GF-D8 (cell line): ENCODE measurements at places on chromosomes 13 and 19.

- no peak for DNase-seq
Measured at GRCh38 chr13:74741732-74742131, 607.5 kb upstream of the KLF12 start.

DNA sequence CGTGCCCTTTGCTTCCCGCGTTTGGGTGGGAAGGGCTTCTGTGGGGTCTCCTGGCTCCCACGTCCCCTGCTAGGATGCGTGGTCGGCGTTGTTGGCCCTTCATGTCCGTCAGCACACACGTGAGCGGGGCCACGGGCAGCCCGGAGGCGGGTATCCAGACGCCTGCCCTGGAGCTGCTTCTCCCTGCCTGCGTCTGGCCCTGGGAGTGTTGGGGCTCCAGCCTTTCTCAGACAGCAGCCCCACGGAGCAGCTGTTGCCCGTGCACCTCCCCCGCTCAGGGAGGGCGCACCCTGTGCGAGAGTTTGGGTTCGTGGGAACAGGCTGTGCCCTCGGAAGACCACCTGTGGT, 14.5 kb downstream of the DAZAP1 start:
- DNase-seq = no peak

DNA sequence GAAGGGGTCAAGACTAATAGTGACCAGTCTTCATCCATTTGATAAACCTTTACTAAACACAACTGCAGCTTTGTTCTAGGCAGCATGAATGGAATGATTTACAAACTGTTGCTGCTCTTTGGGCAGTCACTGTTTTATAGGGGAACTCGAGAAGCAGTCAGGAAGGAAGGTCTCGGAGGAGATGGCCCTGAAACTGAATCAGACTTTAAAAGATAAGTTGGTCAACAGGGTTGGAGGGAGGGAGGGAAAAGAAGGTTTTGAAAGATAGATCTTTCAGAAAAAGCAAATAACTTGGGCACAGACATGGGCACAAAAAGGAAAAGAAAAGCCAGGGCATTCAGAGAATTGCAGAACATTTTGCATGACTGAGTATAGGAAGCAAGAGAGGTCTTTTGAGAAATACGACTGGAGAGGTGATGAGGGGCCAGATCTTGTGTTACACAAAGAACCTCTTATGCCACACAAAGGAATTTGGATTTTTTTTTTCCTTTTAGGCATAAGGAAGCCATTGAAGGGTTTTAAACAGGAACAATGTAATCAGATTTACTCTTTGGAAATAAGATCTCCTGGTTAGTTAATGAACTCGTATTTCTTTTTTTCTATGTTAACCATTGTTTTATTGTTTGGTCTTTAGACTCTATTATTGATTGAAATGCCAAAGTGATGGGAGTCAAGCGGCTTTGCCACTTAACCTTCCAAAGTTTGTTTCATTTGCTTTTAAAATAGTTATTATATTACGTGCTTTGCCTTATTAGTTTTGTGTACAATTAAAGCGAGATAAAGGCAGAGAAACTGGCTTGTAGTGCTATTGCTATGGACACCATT, 37.5 kb upstream of the SACS start:
- DNase-seq = no peak

DNA sequence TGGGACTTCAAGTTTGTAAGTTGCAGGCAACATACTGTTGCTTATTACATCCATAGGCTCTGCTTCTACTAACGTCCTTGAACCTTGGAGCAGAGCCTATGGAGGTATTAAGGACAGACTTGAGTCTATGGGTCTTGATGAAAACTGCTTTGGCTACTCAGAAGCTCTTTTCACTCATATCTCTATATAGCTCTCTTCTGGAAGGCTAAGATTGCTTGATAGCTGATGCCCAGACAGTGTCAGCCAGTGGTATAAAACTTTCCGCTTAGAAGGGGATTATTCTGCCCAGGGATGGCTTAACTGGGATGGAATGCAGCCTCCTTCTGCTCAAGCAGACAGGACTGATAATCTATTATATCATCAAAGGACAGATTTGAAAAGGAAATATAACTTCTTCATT, 25.6 kb upstream of the ESD start:
- DNase-seq = no peak

GRCh38 chr13:48315969-48316650, 12.6 kb downstream of the RB1 start:
- DNase-seq = no peak

- no peak for DNase-seq
Measured at GRCh38 chr13:47621931-47622330, 379.1 kb downstream of the SUCLA2 start.

DNA sequence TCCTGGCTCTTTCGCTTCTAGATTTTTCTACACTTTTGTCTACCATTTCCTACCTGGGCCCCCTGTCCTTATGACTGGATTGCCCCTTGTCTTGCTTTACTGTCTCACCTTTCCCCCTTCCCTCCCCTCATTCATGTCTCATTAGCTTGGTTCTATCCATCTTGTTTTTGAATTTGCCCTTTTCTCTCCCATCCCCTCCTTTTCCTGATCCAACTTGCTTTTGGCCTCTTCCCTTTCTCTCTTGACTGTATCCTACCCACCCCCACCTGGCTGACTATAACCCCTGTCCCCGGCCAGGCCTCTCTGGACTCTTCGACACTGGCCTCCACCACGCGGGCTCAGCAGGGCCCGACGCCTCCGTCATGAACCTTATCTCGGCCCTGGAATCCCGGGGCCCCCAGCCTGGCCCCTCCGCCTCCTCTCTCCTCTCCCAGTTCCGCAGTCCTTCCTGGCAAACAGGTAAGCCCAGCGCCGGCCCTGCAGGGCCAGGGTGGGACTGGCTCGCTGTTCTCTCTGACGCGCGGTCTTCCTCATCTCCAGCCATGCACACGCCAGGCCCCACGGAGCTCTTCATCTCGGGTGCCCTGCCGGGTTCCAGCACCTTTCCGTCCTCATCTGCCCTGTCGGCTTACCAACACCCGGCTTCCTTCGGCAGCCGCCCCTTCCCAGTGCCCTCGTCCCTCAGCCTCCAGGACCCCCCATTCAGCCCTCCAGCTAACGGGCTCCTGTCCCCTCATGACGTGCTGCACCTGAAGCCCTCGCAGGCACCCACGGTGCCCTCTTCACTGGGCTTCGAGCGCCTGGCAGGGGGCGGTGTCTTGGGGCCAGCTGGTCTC, 3.4 kb downstream of the PRR12 start:
- DNase-seq = no peak

GRCh38 chr19:35612224-35612558, 344 bp upstream of the HAUS5 start:
- DNase-seq = no peak

- DNase-seq = no peak
Measured at GRCh38 chr13:88979465-88980175, 1308.4 kb downstream of the SLITRK5 start.

DNA sequence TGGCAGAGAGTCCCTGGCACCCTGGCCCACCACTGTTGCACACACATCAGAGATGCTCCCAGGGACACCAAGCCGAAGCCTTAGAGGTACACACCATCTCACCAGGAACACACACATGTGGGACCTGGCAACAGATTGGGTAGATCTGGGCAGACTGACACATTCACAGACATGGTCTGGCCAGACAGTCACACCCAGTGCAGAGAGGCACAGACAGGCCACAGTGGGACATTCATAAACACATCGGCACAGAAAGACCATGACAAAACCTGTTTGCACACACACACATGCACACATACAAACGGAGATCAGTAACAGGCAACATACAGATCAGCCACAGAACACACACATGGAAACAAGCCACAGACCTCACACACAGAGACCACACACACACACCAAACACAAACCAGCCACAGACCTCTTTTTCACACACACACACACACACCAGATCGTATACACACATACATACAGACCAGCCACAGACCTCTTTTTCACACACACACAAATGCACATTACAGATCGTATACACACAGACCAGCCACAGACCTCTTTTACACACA, 6.3 kb upstream of the JUNB start:
- DNase-seq = peak; percentile 32

DNA sequence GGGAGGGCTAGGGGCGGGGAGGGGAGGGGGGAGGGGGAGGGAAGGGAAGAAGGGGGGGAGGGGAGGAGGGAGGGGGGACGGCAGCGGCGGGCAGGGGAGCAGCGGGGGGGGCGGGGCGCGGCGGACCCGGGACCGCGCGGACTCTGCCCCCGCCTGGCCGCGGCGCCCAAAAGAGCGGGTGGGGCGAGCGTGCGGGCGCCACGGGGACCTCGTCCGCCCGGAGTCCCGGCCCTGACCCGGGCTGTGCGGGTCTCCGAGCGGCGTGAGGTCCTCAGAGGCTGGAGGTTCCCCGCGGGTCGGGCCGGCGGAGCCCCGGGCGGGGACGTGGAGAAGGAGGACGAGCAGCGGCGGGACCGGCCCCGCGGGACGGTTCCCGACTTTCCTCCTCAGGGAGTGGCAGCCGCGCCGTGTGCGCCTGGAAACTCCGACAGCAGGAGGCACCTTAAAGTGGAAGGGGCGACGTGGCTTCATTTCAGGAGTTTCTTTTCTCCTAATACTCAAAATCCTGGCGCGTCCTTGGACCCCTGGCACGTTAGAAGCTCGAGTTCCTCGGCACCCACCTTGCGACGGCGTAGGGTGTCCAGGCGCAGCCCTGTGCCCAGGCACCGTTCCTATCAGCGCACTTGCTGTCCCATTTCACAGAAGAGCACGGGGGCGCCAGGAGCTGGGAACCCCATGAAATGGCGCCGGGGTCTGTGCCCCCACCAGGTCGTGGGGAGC, 518 bp upstream of the PLPP2 start:
- DNase-seq = no peak

DNA sequence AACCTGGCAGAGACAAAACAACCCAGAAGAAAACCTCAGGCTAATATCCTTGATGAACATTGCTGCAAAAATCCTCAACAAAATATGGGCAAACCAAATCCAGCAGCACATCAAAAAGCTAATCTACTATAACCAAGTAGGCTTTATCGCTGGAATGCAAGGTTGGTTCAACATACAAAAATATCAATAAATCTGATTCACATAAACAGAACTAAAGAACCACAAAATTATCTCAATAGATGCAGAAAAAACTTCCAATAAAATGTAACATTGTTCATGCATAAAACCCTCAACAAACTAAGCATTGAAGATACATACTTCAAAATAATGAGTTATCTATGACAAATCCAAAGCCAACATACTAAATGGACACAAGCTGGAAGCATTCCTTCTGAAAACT, 8.8 kb downstream of the ZNF724 start:
- no peak for DNase-seq

GRCh38 chr13:90950160-90950559, 397.3 kb upstream of the MIR17HG start:
- DNase-seq = no peak

- no peak for DNase-seq
Measured at GRCh38 chr13:51057906-51058305, 53.2 kb downstream of the C13orf42 start.

DNA sequence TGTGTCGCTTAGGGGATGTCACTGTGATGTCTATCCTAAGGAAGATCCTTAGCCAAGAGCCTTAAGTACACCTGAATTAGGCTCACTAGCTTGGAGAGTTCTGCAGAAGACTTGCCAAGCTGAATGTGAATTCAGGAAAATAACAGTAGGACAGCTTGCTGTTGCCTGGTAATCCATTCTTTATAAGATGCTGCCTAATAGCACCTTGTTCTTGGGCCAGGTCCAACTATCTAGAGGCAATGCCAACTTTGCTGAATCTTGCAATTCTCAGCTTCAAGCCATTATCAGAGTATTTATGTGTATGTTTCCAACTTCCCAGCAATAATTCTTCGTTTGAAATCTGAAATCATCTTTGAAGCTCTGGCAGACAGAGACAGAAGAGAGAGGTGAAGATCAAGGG, 102.8 kb downstream of the PCDH17 start:
- DNase-seq = no peak

GRCh38 chr13:32022311-32022710, 9.3 kb upstream of the FRY start:
- no peak for DNase-seq

GRCh38 chr19:18153556-18154134, 682 bp downstream of the PIK3R2 start:
- no peak for DNase-seq

GRCh38 chr13:114120591-114121011, 11.8 kb downstream of the RASA3 start:
- DNase-seq = no peak

GRCh38 chr19:13079542-13079986, 23.1 kb downstream of the LYL1 start:
- DNase-seq = no peak

DNA sequence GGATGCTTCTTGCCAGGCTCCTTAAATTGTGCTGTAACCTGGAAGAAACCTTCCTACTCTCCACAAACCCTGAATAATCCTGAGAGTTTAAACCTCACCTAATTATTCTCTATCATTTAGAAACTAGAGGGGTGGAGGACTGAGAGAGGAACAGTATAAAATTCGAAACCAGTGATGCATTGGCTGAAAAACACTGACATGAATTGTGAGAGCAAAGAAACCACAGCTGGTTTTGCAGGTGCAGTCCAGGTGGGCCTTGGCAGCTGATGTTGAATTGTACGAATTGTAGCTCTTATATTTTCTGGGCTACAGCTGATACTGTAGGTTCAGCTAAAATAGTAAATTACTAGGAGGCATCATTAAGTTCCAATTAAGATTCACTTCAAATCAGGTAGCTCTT, 227.0 kb upstream of the SLITRK5 start:
- DNase-seq = no peak

DNA sequence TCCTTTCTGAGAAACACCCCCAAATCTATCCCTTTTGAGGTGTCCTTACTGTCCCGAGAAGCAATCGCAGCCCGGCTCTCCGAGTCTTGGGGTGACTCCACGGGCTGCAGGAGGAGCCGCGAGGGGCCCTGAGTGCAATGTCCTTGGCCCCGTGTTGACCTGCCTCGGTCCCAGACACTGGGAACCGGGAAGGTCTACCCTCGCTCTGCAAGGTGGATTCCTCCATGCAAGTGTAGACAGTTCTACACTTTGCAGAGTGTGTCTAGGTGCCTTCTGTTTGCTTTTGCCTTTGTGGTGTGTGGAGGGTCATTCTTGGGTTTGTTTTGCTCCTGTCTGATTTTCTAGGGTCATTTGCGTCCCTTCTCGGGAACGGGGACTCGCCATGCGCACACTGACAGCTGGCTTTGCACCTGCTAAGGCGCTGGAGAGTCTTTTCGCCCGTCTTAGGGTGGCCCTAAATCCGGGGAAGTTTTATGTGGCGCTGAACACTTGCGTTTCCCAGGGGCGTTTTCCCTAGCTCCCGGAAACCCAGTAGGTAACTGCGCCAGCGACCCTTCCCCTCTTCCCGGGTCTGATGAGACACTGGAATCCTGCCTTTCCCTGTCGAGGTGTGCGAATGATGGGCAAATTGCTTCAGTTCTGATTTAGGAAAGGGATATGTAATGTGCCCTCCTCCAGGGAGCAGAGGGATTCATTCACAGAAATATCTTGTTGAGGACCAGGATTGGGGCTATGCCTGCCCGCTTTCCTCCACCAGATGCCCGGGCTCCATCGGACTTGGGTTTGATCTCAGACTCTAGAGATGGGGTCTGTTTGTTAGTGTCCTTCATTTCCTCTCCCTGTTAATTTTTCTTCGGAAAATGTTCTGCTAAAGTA, 755 bp downstream of the SERTM1 start:
- DNase-seq = no peak

GRCh38 chr19:7918615-7919421, 1.3 kb upstream of the SNAPC2 start:
- DNase-seq = no peak

GRCh38 chr13:80307401-80307987, 33.4 kb downstream of the SPRY2 start:
- DNase-seq = no peak

- no peak for DNase-seq
Measured at GRCh38 chr13:95100525-95101433, 200.5 kb downstream of the ABCC4 start.
